Activated CD4-positive, CD25-positive, alpha-beta regulatory T cell treated with anti-CD3 and anti-CD28 coated beads, Interleukin-2, amount 50 U/mL, for 16 hours (primary cell): ENCODE measurements at places on chromosomes 12 and 14.
A peak's percentile ranks its signal among the peaks of the same experiment; 100 is the strongest.

DNA sequence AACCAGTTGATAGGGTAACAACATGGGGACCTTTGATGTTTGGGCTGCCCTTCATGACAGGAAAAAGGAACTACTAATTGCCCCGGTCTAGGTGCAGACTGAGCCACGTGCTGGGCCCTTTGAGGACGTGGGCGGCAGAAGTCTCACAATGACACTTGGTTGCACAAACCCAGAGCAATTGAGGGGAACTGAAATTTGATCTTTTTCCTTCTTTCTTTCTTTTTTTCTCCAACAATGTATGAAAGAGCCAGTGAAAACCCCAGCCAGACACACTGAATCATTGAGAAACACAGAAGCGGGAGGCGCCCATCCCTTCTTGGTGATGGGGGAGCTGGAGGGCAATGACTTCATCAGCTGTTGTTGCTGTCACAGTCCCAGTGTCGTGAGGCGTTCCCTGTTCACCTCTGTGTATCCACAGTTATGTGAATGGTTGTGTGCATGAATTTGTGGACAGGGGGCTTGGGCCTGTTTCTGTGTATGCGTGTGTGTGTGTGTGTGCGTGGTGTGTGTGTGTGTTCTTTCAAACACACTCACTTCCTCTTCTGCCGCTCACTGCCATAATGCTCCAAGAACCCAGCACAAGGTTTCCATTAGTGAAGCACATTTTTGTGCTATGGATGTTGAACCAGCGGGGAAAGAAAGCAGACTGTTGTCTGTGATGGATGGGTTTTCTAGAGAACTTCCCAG, 137.5 kb upstream of the CCND2 start:
- DNase-seq, result no peak

DNA sequence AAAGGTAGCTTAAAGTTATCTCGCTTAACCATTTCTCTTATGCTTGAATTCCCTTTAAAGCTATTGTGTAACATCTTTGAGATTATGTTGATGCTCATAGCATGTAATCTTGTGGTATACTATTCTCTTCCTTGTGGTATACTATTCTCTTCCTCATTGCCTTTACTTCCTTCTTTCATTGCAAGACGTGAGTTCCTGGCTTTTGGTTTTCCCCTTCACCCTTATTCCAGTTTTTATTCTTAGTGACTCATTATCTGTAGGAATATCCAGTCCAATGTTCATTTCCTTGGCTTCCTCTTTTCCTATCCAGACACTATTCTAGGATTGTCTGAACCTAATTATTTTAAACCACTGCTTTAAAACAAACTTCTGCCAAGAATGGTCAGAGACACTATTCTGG, 564.0 kb downstream of the CCER1 start:
- no peak for DNase-seq

- DNase-seq, result no peak
Measured at GRCh38 chr12:88520436-88520820, 59.8 kb downstream of the KITLG start.

DNA sequence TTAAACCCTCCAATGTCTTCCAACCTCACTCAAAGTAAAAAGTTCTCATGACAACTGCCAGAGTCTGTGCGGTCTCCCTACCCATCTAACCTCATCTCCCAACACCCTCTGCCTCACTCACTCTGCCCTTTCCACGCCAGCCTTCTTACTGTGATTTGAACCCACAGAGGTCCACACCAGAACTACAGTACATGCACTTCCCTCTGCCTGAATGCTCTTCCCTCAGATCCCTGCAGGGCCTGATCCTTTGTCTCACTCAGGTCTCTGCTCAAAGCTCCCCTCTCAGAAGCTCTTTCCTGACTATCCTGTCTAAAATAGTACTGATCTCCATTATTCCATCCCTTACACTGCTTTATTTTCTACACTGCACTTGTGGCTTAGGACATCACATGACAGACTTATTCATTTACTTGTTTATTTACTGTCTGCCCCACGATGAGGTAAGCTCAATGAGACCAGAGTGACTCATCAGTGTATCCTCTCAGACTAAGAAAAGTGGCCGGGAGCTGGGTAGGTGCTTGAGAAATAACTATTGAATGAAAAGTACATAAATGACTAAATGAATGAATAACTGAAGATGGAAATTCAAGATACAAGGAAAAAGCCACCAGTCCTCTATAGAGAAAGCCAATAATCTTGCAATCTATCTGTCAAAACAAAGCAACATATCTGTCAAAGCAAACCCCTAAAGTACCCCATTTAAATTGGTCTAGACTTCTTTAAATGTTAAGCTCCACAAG, 17.1 kb downstream of the POMT2 start:
- no peak for DNase-seq

DNA sequence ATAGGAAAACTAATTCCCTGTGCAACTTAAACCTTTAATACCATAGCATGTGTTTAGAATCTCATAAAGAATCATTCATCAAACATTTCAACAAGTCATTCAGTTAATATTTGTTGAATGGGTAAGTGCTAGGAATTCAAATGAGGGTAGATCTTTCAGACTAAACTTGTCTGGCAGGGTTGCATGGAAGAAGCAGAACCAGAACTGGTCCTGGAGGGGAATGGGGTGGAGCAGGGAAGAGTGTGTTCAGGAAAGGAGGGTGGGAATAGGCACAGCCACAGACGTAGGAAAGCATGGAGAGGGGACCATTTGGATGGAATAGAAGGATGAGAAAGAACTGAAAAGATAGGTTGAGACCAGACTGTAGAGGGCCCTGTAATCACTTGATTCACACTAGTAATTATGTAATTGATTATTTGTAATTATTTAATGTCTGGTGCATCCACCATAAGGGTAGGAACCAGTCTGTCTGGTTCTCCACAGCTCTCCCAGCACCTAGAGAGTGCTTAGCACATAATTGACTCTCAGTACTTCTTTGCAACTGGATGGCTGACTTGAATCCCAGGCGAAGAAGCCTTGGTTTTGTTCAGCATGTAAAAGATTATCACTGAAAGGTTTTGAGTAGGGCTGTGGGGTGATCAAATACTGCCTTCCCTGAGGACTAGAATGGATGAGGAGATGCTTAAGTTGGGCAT, 3.0 kb upstream of the MAP3K9 start:
- DNase-seq, result no peak

GRCh38 chr14:82755923-82756322, 1222.3 kb upstream of the SEL1L start:
- DNase-seq, result no peak

DNA sequence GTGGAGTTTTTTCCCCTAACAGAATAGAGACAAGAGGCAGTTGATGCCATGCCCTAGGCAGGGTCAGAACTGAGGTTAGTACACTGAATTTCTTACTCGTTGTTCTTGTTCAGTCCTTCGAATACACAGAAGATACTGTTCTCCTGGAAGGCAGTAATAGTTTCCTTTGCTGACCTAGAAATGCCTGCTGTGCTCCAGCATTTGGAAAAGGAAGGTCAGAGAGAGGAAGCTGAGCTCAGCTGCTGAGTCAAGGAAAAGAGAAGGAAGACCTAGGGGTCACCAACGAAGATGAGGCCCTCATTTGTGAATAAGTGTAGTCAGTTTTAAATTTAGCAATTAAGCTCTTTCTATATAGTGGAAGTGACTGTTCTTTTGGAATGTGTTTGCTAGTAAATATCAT, 100.1 kb downstream of the CRADD start:
- no peak for DNase-seq

DNA sequence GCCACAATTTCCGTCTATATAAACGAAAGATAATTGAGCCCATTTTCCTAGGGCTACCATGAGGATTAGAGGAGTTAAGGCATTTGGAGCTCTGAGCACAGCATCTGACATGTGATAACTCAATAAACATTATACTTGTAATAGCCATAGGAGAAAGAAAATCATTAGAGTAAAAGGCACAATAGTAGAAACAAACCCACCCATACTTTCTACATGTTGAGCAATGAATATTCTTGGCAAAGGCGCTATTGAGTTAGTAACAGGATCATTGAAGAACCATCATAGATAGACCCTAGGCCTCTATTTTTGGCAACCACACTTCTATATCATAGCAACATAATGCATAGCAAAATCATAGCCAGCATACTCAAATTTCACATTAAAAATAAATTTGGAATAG, 664.1 kb downstream of the NOVA1 start:
- DNase-seq, result no peak

- no peak for DNase-seq
Measured at GRCh38 chr12:50117057-50117622, 5.1 kb downstream of the COX14 start.

- DNase-seq, result no peak
Measured at GRCh38 chr12:116390401-116391335, 113.2 kb upstream of the MED13L start.

GRCh38 chr14:94689218-94689984, 77.2 kb downstream of the SERPINA3 start:
- peak; percentile 4 for DNase-seq

DNA sequence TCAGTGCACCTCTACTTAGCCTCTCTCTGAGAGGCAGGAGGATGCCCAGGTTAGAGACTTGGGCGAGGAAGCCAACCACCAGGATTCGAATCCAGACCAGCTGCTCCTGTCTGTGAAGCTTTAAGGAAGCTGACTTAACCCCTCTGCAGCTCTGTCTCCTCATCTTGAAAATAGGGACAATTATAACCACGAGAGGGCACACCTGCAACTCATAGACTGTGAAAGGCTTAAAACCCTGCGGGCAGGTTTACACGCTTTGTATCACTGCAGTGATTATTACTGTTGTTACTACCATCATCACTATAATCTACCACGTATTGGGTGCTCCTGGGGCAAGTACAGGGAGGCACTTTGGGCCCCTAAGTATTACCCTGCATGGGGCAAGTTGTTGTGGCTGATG, 379.8 kb downstream of the VRK1 start:
- peak; percentile 18 for DNase-seq

- peak; percentile 21 for DNase-seq
Measured at GRCh38 chr12:119659289-119659897, 8.5 kb upstream of the PRKAB1 start.

DNA sequence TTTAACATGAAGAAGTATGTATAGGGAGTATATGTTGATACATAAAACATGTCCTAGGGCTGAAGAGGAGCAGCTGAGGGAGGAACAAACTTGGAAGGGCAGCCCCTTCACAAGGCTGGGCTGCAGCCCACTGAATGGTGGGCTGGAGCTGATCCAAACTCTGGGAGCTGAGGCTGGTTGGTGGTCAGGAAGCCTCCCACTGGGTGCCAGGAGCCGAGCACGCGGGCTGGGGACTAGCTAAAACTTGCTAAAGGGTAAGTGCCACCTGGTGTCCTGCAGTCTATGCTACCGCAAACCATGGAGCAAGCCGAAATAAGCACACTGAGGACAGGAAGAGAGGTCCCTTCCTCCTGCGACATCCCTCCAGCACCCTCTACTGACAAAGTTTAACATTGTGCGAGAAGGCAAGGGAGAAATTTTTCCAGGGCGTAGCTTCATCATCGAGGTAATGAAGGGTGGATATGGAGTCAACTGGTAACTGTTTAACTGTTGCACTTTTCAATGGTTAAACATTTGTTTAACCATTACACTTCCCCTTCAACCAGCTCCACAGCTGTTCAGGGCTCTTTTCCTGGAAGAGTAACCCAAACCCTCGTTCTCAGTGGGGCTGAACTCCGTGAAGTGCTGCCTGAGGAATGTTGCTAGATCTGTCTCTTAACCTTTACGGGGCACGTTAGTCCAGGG, 42.2 kb downstream of the EGLN3 start:
- DNase-seq, result no peak

- DNase-seq, result no peak
Measured at GRCh38 chr14:83071888-83072501, 1538.3 kb upstream of the SEL1L start.

DNA sequence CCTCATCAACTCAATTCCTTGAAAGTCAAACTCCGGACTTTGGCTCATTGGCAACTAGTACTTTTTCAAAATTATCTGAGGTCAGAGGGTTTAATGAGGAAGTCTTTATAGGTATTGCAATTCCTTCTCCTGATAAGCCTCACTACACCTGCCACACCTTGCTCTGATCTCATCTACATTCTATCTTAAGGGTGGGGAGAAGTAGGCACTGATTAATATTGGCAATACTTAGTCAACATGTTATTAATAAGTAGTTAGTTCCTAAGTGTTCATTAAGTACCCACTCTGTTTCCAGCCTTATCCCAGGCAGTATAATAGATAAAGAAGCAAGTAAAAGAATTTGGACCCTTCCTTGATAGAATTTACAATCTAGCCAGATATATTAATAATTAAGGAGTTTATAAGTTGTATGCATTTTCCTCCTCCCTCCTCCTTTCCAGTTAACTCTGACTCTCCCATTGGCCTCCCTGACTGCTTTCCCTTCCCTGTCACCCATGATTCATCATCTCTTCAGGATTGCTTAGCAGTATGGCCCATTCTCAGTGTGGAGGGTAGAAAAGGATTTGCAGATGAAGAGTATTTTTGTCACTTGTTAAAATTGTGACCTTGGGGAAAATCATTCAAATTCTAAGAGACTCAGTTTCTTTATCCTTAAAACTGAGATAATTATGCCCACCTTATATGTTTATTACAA, 231.0 kb upstream of the ATP2B1 start:
- DNase-seq, result no peak
